ENCODE measurements at places on chromosomes 2 and 18.

DNA sequence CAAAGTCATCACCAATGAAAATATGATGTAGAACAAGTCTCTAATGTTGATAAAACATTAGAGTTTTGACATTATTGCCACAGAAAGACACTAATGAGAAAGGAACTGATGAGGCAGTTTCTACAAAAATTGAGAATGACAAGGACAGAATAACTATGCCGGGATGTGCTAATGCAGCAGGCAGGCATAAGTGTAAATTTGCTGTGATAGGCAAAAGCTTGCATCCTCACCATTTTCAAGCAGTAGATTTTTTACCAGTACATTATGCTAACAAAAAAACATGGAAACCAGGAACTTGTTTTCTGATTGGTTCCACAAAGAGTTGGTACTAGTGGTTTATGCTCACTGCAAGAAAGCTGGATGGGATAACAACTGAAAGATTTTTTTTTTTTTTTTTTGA lies 715.5 kb upstream of the LRRTM4 start:
- no peak for DNase-seq

DNA sequence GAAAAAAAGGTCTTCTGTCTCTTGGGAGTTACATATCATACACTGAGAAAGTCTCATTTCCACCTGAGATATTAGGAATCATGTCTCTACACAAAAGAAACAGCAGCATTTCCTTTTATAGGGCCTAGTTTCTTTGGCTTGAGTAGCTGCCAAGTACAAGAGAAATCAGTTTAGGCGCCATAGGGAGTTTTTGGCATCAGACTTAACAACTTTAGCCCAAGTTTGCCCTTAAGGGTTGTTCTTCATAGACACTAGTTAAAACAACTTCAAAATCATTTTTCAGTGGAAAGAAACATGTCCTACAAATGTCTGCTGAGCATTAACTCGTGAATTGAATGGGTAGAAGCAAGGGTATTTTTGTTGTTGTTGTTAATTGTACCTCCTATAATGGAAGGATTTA lies 587.0 kb upstream of the DSEL start:
- no peak for DNase-seq

- no peak for DNase-seq
Observed at GRCh38 chr2:212659441-212659840, 120.8 kb upstream of the ERBB4 start.

GRCh38 chr2:127075821-127076220 lies 31.1 kb downstream of the BIN1 start:
- DNase-seq = no peak

DNA sequence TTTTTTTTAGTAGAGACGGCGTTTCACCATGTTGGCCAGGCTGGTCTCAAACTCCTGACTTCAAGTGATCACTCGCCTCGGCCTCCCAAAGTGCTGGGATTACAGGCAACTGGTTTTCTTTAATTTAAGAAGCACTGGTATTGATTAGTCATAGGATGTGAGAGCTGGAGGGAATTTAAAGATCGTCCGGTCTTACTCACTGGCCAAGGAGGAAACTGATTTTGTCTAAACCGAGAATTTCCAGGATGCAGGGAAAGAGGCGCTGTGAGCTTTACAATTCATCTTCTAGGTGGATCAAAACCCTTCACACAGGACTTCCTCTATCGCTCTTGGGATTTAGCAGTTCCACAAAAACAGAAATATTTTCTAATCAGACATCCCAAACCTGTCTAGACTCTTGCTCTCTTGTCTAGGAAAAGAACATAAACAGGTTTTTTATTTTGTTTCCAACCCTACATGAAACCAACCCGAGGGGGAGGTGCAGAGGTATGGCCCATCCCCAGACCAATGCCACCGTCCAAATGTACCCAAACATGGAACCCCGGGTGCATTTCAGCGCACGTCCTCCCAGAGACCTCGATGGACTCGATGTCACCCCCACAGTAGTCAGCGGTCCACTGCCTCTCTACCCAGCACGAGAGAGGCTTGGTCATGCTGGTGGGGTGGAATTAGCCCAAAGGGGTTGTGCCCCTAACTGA lies 12.5 kb upstream of the TUBB6 start:
- no peak for DNase-seq

- DNase-seq = no peak
Observed at GRCh38 chr2:63465633-63466032, 122.6 kb downstream of the WDPCP start.

GRCh38 chr2:151688719-151689118 lies 45.6 kb downstream of the NEB start:
- DNase-seq = no peak

- no peak for DNase-seq
Observed at GRCh38 chr2:59893612-59894011, 659.8 kb downstream of the BCL11A start.

- DNase-seq = no peak
Observed at GRCh38 chr2:95306336-95306895, 9.3 kb downstream of the KCNIP3 start.

DNA sequence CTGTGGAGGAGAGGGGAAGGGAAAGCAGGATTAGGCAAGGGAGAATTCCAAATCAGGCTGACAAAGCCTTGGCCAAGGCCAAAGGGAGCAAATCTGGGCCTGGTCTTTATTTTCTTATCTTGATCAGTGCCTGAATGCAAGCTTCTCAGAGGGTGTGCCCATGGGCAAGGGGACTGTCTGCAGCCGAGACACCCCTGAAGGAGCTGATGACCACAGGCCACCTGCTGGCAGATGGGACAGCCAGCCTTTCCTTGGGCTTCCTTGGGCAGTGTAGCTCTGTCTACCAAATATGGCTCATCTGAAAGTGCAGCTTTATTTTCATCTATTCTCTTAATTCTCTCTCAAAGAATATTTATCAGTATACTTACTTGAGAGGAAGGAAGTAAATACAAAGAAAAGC lies 117.0 kb downstream of the PKP4 start:
- DNase-seq = no peak

DNA sequence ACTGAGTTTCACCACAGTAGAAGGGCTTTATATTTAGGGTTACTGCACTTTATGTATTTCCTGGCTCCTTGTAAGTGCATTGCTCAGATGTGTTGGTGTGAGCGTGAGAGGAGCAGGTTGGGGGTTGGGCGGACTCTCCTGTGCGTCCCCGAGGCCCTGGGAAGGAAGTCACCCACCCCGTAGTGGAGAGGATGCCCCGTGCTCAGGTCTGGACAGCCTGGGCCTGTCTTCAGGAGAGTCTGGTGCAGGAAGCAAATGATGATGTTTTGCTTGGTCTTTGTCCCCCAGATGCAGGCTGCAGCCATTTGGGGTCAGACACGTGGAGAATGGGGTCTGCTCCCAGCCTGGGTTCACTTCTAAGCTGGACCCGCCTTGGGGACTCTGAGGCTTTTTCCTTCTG lies 182.8 kb downstream of the LDLRAD4 start:
- DNase-seq = no peak

DNA sequence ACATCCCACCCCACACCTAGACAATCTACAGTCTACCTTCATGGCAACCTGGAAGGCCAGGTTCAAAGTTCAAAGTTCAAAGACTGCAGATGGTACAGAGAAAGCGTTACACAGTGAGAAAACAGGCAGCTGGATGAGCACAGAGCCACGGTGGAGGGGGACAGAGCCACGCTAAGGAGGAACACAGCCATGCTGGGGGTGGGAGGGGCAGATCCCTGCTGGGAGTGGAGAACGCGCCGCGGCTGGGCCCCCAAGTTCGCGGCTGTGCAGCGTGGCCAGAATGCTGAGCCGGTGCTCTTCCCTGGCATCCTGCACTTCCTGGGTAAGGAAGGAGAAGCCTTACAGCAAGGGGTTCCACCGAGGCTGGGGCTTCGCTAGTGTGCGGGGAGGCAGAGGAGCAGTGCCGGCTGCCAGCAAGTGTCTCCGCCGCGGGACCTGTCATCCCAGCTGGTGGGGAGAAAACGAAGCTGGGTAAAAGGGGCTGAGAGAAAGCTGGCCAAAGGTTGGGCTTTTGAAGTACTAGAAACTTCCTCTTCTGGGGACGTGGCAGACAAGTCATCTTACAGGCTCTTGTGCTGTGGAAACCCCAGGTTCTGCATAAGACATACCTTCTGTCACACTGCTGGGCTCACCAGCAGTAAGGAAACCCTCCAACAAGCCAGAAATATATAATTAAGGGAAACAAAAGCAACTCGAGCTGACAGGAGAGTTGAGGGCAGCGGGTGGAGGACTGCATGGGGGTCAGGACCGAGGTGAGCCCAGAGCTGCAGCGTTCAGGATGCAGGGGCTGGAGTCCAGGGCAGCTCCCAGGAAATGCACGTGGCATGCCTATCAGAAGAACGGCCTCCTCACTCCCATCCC lies 115.5 kb downstream of the HDAC4 start:
- DNase-seq = peak; percentile 47

GRCh38 chr2:169175112-169175511 lies 105.7 kb downstream of the DHRS9 start:
- no peak for DNase-seq

DNA sequence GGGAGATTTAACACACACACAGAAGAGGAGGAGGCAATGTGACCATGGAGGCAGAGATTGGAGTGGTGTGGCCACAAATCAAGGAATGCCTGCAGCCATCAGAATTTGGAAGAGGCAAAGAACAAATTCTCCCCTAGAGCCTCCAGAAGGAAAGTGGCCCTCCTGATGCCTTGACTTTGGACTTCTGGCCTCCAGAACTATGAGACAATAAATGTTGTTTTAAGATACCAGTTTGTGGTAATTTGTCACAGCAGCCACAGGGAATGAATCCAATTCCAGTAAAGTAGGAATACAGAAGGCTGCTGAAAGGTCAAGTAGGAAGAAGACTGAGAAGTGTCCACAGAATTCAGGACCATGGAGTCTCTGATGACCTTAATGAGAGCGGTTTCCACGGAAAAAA lies 18.1 kb downstream of the PAIP2B start:
- no peak for DNase-seq

DNA sequence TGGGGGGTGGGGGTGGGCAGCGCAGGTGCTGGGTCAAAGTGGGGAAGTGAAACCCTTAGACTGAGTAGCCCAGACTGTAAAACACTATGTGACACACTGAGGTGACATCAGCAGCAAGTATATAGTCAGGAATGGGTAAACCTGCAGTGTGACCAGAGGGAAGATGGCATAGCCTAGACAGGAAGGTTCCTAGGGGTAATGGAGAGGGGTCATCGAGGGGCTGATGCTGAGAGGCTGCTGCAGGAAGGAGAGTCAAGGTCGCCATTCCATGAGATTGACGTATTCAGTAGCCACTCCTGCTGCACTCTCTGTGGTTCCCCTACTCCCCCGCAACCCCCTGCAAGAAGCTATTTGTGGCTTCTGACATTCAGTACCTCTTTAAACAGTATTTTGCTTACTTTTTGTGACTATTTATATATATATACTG lies 111.7 kb downstream of the CHST9 start:
- DNase-seq = no peak

GRCh38 chr2:38394041-38394440 lies 17.0 kb upstream of the ATL2 start:
- no peak for DNase-seq

DNA sequence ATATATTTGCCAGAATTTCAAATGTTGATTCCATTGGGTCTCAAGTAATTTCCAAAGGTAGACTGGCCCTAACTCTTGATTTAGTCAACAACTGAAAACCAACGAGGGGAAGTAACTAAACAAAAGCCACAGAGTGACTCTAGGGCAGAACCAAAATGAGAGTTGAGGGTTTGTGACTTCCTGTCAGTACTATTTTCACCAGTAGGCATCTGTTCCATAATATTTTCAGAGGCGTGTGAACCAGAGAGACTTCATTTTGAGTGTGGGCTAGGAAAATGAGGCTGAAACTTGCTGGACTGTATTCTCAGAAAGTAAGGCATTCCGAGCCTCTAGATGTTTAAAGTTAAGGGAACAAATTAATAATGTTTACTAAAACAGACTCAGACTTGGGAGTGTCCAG lies 70.6 kb downstream of the GDF7 start:
- DNase-seq = no peak
